ENCODE measurements at places on chromosomes 4 and X.

DNA sequence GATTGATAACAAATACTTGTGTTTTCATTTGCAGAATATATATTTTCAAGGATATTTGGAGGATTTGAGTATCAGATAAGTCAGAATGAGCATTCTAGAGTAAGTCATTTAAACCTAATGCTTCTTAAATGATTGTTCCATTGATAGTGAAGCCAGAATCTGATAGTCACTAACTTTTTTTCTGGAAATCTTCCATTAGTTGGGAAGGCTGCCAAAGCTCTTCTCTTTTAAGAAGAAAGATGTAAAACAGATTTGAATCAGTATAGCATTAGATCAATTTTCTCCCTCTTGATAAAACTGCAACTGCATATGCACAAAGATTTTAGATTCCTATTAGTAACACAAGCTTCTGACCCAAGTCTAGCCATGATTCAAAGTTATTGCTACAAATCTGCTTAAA is 256.7 kb downstream of the SPOCK3 start:
- no peak for DNase-seq

- DNase-seq = no peak
These were observed 9.1 kb downstream of the CXCR3 start for GRCh38 chrX:71609095-71609750.

GRCh38 chrX:153610836-153611213 is 11.9 kb upstream of the CCNQ start:
- no peak for DNase-seq

- DNase-seq = peak; percentile 81
These were observed 26.4 kb downstream of the NOP14 start for GRCh38 chr4:2936773-2937145.

DNA sequence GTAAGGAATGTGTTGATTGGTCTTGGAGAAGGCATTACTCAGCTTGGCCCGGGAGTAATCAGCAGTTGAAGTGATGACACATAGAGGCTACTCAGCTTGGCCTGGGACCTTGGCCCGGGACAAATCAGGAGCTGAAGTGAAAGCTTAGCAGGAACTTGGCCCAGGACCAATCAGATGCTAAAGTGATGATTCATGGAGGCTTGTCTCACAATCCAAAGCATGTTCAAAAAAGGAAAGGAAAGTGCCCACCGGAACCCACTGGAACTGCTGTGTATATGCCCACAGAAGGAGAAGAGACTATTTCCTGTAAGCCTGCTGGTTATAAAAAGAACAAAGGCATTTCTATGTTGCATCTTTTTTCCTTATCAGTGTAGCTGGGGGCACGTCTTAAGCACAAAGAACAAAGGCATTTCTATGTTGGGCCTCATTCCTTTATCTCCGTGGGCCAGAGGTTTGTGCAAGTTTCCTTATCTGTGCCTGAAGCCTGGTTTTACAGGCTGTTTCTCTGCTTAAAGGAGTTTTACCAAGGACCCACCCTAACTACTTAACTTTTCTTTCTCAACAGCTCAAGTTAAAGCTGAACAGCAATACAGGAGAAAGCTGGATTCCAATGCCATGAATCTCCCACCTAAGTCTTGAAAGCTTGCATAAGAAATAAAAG is 1176.7 kb downstream of the NLGN4X start:
- DNase-seq = no peak

GRCh38 chr4:8355864-8356565 is 84.5 kb downstream of the ACOX3 start:
- DNase-seq = no peak
